Kidney tubule cell (primary cell): ENCODE measurements at places on chromosomes 16 and 17.

DNA sequence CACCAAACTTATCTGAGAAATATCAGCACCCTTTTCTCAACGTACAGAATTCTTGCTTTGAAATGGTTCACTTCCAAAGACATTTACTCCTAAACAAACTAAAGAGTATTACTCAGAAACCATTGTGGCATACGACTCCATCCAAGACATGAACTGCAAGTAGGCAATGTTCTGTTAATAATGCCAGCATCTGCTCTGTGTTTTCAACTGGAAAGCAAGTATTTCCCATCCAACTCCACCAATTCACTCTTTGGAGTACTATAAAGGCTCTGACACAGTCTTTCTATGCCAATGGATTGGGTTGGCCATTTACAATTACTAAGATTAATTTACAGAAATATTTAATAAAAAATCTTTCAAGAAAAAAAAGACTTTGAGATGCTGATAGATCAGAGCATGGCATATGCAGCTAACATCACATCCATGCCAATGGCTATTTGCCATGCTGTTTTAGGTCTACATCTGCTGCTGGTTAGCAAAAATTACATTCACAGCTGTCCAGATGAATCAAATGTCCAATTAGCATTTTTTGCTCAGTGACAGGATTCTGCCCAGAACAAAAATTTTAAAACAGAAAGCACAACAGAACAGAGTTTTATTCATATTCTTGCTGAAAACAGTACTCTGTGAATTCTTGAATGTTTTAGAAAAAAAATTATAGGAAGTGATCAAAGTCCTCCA, 65.9 kb upstream of the HLF start:
- DNase-seq = no peak

GRCh38 chr17:30225919-30226553, 9.5 kb downstream of the SLC6A4 start:
- no peak for DNase-seq

GRCh38 chr16:8887431-8887765, 5.2 kb downstream of the LITAFD start:
- no peak for DNase-seq

GRCh38 chr16:15427648-15428239, 6.6 kb upstream of the BMERB1 start:
- DNase-seq = peak; percentile 58
